ENCODE measurements at places on chromosomes 12 and 14.

DNA sequence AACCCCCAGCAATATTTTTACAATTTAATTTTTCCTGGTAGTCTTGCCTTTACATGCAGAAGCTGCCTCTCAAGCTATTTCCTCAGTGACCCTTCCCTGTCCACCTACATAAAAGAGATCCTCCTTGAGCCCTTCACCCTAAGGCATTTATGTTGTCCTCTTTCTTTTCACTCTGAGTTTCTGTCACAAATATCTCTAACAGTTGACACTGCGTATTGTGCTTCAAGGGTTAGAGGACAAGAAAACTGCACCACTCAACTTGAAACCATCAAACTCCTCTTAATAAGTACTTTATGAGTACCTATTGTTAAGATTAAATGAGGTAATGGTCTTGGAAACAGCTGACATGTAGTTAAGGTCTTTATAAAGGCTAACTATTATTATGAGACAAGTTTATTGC, 557.7 kb downstream of the TRHDE start:
- no peak for DNase-seq

GRCh38 chr12:55720071-55720564, at the start of gene RDH5:
RDH5 (plus strand) TSS chr12:55720393; CDS start chr12:55721185, 792 bp downstream.
- DNase-seq, result no peak

- DNase-seq, result no peak
These were observed 28.0 kb downstream of the PXN start for GRCh38 chr12:120237360-120238171.

GRCh38 chr12:108804271-108804953, 53.0 kb downstream of the SSH1 start:
- no peak for DNase-seq

DNA sequence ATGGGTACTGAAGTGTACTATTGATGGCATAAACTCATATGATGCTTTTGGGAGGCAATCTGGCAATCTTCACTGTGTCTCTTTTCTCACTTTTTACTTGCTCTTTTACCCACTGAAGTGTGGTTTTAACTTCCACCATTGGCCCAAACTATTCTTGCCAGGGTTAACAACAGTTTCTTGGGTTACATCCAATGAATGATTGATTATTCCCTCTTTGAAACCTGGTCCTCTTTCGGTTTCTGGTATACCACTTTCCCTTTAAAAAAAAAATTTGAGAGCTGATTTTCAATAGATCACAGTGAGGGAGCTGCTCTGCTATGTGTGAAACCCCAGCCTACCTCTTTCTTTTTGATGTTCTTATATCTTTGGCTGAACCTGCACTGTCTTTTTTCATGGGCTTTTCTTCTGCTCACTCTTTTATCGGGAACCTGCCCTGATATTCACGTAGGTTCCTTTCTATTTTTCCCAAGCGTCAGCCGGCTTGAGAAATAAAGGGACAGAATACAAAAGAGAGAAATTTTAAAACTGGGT, 56.1 kb upstream of the OR4E1 start:
- DNase-seq, result no peak

DNA sequence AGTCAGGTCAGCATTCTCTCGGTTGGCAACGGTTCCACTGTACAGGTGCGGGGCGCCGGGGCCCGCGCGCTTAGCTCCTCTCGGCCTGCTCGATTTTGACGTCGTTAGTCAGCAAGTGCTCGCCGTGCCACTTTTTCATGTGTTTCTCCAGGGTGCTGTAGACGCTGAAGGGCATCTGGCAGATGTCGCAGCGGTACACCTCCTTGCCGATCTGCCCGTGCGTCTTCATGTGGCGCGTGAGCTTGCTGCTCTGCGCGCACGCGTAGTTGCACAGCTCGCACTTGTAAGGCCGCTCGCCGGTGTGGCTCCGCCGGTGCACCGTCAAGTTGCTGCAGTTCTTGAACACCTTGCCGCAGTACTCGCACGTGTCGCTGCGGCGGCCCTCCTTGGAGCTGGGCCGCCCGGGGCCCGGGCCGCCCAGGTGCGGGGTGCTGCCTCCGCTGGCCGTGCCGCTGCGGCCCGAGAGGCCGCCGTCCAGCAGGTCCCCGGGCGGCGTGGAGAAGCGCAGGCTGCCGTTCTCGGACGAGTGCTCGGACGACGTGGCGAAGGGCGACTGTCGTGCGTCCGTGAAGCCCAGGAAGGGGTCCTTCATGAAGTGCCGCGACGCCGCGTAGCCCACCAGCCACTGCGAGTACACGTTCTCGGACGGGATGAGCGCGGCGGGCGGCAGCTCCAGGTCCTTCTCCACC, 97.8 kb downstream of the BCL11B start:
- DNase-seq, result no peak

DNA sequence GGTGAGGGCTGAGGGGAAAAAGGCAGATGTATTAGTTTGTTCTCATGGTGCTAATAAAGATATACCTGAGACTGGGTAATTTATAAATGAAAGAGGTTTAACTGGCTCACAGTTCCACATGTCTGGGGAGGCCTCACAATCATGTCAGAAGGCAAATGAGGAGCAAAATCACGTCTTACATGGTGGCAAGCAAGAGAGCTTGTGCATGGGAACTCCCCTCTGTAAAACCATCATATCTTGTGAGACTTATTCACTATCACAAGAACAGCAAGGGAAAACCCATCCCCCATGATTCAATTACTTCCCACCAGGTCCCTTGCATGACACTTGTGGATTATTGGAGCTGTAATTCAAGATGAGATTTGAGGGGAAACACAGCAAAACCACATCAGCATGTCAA, 1220.9 kb downstream of the GALC start:
- DNase-seq, result no peak

GRCh38 chr14:81738946-81739659, 205.4 kb upstream of the SEL1L start:
- no peak for DNase-seq

DNA sequence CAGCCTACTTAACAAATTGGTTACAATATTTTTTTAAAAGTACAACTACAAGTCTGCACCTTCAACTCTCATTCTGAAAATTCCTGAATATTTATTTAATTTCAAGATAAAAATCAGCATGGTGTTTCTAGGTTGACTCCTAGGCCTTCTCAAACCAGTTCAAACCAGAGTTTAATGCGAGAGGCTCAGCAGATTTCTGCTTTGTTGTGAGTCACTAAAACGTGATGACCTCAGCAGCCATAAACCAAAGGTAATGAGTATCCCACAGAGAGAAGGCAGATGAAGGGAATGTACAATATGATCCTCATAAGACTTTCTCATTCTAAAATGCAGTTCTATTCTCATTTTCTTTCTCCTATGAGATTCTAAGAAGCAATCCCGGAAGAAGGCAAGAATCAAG, 1.5 kb downstream of the PRDM4 start:
- DNase-seq, result no peak

- no peak for DNase-seq
These were observed 51.0 kb upstream of the SRSF5 start for GRCh38 chr14:69715725-69716477.

DNA sequence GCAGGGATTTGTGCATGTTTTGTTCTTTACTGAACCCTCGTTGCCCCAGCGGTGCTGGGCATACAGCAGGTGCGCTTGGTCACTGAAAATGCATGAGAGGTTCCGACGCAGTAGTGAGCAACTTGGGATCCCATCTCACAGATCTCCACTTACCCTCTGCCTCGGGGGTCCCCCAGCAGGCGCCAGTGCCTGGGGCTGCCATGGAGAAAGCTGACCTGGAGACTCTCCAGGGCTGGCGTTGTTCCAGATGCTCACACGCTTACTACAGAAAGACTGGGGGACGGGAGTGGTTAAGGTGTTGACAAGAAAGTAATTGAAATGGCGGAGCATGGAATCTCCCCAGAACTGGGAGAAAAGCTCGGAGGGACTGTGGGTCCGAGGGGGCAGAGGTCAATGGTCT, 14.2 kb downstream of the GLT1D1 start:
- no peak for DNase-seq

- DNase-seq, result no peak
These were observed 31.6 kb upstream of the SGPP1 start for GRCh38 chr14:63759456-63759855.

DNA sequence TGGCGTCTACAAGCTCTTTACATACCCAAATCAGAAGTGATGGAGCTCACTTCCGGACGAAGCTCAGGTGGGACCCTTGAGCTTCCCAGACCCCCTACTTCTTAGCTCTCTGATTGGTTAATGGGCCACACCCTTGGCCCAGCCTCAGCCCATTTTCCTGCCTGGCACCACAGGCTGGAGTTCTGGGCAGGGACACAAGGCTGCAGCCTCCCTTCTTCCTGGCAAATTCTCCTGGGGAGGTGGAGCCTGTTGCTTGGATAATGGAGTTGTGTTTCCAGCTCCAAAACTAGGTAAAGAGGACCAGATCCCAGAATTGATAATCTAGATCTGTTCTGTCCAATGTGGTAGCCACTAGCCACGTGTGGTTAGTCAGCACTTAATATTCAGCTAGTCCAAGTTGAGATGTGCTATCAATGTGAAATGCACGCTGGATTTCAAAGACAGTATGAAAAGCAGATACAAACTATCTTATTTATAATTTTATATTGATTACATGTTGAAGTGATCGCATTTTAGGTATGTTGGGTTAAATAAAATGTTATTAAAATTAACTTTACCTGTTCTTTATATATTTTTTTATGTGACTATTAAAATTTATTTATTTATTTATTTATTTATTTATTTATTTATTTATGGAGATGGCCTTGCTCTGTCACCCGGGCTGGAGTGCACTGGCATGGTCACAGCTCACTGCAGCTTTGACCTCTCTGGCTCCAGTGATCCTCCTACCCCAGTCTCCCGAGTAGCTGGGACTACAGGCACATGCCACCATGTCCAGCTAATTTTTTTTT, 12.6 kb upstream of the FAIM2 start:
- no peak for DNase-seq

- no peak for DNase-seq
These were observed 7.4 kb downstream of the SMAGP start for GRCh38 chr12:51262758-51263177.

- DNase-seq, result no peak
These were observed 87.7 kb upstream of the COCH start for GRCh38 chr14:30786701-30787100.

GRCh38 chr14:86055512-86056075, 525.6 kb downstream of the FLRT2 start:
- no peak for DNase-seq

GRCh38 chr12:2641207-2641606, 153.6 kb upstream of the FKBP4 start:
- no peak for DNase-seq

- DNase-seq, result no peak
These were observed 2.4 kb upstream of the AEBP2 start for GRCh38 chr12:19436931-19437330.

GRCh38 chr14:103122947-103123633, at the start of gene TNFAIP2:
TNFAIP2 (plus strand) TSS chr14:103123461; CDS start chr14:103126458, 2,997 bp downstream.
- DNase-seq, result no peak

DNA sequence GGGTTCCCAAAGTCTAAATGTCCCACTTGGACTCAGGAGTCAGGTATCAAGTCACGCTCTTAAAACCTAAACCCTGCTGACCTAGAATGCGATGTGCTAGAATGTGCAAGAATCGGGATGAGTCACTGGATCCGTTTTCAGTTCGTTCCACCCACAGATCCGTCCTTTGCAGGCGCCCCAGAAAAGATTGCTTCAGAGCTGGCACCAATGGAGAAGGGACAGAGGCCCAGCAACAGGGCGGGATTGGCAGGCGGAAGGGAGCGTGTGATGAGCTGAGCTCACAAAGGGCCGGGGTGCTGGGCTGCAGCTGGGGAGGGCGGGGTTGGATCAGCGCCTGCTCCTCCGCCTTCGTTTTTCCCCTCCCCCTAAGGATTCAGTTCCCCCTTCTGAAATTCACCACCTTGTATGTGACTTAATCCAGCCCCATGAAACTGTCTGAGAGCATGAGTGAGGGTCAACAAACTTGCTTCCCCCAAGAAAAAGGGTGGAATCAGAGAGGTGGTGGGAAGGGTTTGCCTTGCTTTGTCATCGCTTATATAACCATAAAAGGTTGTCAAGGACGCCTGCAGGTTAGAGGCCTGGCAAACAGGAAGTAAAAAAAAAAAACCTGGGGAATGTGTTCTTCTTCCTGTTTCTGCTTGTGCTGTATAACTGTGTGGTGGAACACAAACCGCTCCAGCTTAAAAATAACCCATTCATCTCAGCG, 2.8 kb upstream of the UBC start:
- peak; percentile 87 for DNase-seq

GRCh38 chr12:122102331-122102730, 23.8 kb downstream of the MLXIP start:
- DNase-seq, result no peak

GRCh38 chr14:87133073-87133801, 859.7 kb downstream of the GALC start:
- no peak for DNase-seq

- DNase-seq, result no peak
These were observed 232.2 kb upstream of the PLEKHG7 start for GRCh38 chr12:92470608-92471021.

GRCh38 chr12:40691913-40692764, at the start of gene CNTN1:
CNTN1 (plus strand) TSS chr12:40692439.
- DNase-seq, result no peak

DNA sequence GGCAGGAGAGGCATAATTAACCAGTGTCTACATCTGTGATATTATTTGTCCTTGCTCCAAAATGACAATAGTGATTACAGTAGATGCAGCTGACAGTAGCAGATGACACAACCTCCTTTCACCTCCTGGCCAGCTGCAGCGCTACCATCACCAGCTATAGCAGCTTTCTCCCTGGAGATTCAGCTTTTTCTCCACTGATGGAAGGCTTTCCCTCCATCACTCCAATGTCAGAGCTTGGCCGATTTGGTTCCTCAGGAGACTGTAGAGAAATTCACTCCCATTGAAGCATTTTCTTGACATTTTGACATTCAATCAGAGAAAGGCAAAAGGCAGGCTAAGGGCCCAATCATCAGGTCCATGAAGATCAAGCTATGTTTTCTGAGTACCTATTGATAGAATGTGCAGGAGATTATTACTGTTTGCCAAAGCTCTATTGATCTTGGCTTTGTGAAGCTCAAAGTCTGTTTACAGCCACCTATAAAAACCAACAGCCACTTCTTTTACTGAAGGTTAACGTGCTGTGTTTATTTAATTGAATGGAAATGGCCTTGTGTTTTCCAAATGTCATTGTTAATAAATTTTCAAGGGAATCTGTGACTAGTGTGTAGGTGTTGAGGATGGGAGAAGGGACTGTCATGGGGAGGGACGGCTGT, 785.1 kb downstream of the DIO2 start:
- DNase-seq, result no peak

- DNase-seq, result no peak
These were observed 31.8 kb upstream of the SMUG1 start for GRCh38 chr12:54220567-54220966.

GRCh38 chr12:1319212-1319611, 275.2 kb downstream of the FBXL14 start:
- DNase-seq, result no peak

- DNase-seq, result no peak
These were observed 82.3 kb upstream of the BCL11B start for GRCh38 chr14:99354166-99354875.

DNA sequence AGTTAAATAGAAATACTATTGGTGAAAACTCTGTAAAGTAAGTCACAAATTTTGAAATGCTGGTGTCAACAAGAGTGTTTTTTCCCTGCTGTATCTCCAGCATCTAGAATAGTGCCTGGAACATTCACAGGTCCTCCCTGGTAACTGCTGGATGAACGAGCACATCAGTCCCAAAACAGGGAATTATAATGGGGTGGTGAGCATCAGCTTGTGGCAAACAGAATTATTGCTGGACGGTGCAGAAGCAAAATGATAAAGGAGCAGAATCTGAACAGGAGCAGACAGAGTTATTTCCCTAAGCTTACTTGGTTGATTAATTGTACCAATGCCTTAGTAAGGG, 129.9 kb downstream of the GRIP1 start:
- DNase-seq, result no peak

- DNase-seq, result no peak
These were observed 379.9 kb upstream of the PDE3A start for GRCh38 chr12:19988459-19988873.
